ENCODE measurements at places on chromosomes 3 and 15. TPM values are rescaled to one million over a fixed set of nuclear protein-coding genes. Genes with fewer than 3 reads are reported as not detected.
A peak's percentile ranks its signal among the peaks of the same experiment; 100 is the strongest.

DNA sequence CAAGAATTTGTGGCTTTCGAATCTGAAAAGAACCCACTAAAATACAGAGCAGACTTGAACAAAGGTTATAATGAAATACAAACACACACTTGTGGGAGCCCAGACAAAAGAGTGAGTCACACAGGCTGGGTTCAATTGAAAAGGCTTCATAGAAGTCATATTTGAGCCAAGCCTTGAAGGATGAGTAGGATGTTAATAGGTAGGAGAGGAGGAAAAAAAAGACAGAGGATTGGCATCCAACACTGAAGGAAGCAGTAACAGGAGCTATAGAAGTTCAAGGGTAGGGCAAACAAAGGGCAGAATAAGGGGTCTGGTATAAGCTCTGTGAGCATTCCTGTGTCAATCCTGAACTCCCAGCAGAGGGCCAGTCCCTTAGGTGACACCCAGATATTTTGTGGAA, 325.4 kb downstream of the FOXP1 start:
- H3K36me3 ChIP-seq = no peaks in the 10 kb centered on the region
- no peaks in the 10 kb centered on the region for H3K4me1 ChIP-seq
- no peaks in the 10 kb centered on the region for H3K27me3 ChIP-seq
- H3K27ac ChIP-seq = no peak overlapping the region
- DNase-seq = no peak

DNA sequence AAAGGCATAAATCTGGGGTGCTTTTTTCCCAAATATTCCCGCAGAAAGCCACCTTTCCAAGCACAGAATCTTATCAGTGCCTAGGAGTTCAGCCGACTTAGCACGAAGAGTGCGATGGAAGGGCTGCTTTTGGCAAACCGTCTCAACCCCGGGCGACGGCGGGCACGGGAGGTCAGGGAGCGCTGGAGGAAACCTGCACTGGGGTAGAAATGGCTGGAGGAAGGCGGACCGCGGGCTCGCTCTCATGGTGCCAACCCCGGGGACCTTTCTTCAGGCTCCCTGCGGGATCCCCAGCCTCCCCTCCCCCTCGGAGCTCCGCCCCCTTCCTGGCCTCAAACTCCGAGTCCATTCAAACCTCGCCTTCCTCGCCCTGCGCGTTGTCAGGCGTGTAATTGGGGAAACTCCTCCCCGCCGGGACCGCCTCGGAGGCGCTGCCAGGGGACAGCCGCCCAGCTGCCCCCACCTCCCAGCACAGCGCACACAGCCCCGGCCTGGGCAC, at the start of gene GABRG3:
TSS of gene GABRG3 (plus strand) at position 470 of the 499 bp plus-strand sequence.
- peak within 1 kb of the TSS; percentile 37 for H3K4me3 ChIP-seq
- H3K36me3 ChIP-seq = no peaks in the 10 kb centered on the region
- H3K27me3 ChIP-seq = peaks cover 60% of the 10 kb centered on the region

GRCh38 chr15:41278319-41278718, 47.3 kb downstream of the CHP1 start:
- DNase-seq = no peak
- no peaks in the 10 kb centered on the region for H3K27me3 ChIP-seq
- H3K36me3 ChIP-seq = no peaks in the 10 kb centered on the region
- peaks cover 6% of the 10 kb centered on the region for H3K4me1 ChIP-seq

- no peak for DNase-seq
- no peaks in the 10 kb centered on the region for H3K36me3 ChIP-seq
- H3K4me3 ChIP-seq = no peak overlapping the region
- H3K4me1 ChIP-seq = no peaks in the 10 kb centered on the region
- H3K27ac ChIP-seq = no peak overlapping the region
Measured at GRCh38 chr15:88196961-88197360, 59.6 kb downstream of the NTRK3 start.

DNA sequence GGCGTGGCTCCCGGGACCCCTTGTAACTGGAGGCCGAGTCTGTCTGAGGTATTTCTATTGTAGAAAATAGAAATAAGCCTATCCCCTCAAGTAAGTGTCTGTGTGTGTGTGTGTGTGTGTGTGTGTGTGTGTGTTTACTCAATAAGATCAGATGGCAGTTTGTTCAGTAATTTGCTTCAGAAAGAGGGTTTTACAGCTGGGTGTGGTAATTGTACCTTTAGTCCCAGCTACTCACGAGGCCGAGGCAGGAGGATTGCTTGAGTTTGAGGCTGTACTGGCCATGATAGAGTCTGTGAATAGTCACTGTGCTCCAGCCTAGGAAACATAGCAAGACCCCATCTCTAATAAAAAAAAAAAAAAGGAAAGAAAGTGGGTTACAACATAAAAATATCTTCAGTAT, 8.7 kb downstream of the SPINT1 start:
- no peak for DNase-seq
- no peaks in the 10 kb centered on the region for H3K27me3 ChIP-seq
- no peak overlapping the region for H3K4me3 ChIP-seq
- peaks cover 12% of the 10 kb centered on the region for H3K36me3 ChIP-seq
- no peak overlapping the region for H3K27ac ChIP-seq

The CCDC33 gene
- not detected for total RNA-seq

DNA sequence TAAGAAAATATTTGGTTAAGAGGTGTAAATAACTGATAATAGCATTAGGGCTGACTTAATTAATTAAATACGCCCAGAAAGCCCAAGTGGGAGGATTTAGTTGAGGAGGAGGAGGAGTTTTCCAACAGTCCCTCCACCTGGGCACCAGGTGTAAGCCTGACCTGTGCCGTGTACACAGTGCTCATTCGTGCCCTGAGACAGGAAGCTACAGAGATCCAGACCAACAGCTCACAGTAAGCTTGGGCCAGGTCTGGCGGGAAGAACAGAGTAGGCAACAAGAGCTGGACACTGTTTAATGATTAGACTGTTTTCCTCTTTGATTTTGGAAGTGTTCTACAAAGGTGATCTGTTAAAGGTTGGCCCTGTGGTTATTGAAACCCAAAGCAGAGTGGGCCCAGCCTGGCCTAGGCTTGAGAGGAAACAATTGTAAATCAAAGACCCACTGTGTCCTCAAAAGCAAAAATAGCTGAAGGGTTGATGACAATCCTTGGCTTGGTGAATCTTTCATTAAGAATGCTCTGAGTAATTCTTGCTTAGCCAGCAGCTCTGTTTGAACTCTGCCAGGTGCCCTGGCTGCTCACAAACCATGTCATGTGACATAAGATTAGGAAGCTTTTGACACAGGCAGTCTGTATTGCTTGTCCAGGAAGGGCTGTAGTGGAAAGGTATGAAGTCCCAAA, 13.8 kb downstream of the SQOR start:
- H3K27me3 ChIP-seq = no peaks in the 10 kb centered on the region
- peak overlapping the region; percentile 62 for H3K27ac ChIP-seq
- peaks cover 73% of the 10 kb centered on the region for H3K4me1 ChIP-seq
- DNase-seq = no peak
- peaks cover 14% of the 10 kb centered on the region for H3K36me3 ChIP-seq

DNA sequence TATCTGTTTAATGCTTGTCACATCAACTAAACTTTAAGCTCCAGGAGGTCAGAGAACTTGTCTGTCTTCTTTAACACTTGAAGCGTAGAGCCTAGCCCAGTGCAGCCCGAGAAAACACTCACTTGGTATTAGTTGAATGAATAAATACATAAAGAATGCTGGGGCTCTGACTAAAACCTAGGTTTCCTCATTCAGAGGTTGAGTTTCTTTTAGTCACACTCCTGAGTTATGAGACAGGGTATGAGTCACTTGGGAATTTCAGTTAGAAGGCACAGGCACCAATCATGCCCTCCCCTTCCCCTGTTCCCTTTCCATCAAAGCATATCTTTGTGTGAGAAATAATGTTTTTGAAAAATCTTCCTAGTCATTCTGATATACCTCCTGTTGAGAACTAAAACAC, 589.8 kb upstream of the DPPA4 start:
- H3K27me3 ChIP-seq = no peaks in the 10 kb centered on the region
- no peaks in the 10 kb centered on the region for H3K4me1 ChIP-seq
- DNase-seq = no peak

DNA sequence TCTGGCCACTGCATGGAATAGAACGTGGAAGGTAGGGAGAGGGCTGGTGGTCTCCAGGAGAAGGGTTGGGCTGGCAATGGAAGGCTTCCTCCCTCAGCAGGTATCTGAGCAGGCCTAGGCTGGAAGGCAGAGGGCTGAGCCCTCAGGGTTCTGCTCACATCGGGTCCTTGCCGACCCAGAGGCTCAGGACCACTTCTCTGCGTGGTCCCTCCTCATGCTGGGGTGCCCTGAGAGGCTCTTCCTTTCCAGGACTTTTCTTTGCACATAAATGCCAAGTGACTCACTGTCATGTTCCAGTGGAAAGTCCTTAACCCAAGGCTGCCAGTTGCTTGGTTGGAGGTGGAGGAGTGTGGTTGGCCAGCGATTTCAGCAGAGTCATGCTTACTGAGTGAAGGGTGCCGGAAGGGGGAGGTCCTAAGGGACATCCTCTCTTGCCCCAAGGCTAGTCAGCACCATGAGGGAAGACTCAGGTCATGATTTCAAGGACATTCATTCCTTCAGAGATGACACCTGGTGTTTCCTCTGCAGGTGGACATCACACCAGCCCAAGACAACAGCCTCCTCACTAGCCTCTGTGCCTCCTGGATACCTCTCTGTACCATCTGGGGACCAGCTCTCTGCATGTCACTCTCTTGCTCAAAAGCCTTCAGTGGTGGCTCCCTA, 8.2 kb downstream of the SLC6A6 start:
- no peaks in the 10 kb centered on the region for H3K36me3 ChIP-seq
- H3K27ac ChIP-seq = no peak overlapping the region
- peaks cover 23% of the 10 kb centered on the region for H3K4me1 ChIP-seq

DNA sequence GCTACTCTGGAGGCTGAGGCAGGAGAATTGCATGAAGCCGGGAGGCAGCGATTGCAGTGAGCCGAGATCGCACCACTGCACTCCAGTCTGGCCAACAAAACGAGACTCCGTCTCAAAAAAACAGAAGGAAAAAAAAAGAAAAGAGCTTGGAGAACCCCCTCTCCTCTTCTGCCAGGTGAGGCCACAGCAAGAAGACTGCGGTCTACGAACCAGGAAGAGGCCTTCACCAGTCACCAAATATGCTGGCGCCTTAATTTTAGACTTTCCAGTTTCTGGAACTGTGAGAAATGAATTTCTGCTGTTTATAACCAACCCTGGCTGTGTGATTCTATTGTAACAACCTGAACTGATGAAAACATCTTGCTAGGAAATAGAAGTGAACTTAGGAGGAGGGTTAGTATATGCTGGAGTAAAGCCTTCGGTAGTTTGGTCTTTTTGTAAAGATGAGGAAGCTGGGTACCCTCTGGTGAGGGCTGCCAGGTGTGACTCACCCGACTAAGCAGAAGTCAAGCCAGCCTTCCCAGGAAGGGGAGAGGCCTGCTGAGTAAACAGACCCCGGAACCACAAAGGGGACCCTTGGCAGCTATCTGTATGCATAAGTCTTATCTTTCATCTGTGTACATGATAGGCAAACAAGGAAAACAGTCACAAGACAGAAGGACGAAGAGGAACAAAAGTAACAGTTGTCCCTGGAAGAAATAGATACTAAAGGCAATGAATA, 78.7 kb downstream of the KLF13 start:
- no peak overlapping the region for H3K4me3 ChIP-seq
- H3K4me1 ChIP-seq = no peaks in the 10 kb centered on the region
- no peak for DNase-seq
- H3K27me3 ChIP-seq = no peaks in the 10 kb centered on the region
- no peak overlapping the region for H3K27ac ChIP-seq

All from esophagus squamous epithelium (tissue), 5 donors.